SK-N-SH (cell line): ENCODE measurements at places on chromosomes 2 and 18. TPM values are rescaled to one million over a fixed set of nuclear protein-coding genes. Genes with fewer than 3 reads are reported as not detected.

Gene RAB6C
- 0.02 and 0.05 TPM in 2 replicates for polyA plus RNA-seq

Gene CDH19
- polyA plus RNA-seq = not detected in 2 replicates

Gene VWC2L
- not detected in 2 replicates for polyA plus RNA-seq

Gene FAM210A
- 10.6 and 11.3 TPM in 2 replicates for polyA plus RNA-seq

Gene IL36G
- polyA plus RNA-seq = not detected in 2 replicates

Gene TFCP2L1
- polyA plus RNA-seq = not detected in 2 replicates

Gene NT5C1B
- polyA plus RNA-seq = not detected in 2 replicates

Gene GALNT14
- 1.6 and 1.8 TPM in 2 replicates for polyA plus RNA-seq

Gene BOLL
- not detected in 2 replicates for polyA plus RNA-seq

Gene MARCHF4
- polyA plus RNA-seq = 7.3 and 7.6 TPM in 2 replicates

Gene DOK1
- 25.3 and 28.1 TPM in 2 replicates for polyA plus RNA-seq
